Camera-type eye (tissue), 1 donor: ENCODE measurements at places on chromosomes 7 and 10. TPM values are rescaled to one million over a fixed set of nuclear protein-coding genes. Genes with fewer than 3 reads are reported as not detected.

Gene RELN
- total RNA-seq = 144 TPM

Gene AZGP1
- 15.0 TPM for total RNA-seq

Gene CTAGE8
- 1.0 TPM for total RNA-seq

Gene CYP26C1
- 0.38 TPM for total RNA-seq

Gene TNKS2
- 108 TPM for total RNA-seq

Gene LRRC4
- total RNA-seq = 4.6 TPM
